D721Med (cell line): ENCODE measurements at places on chromosomes 6 and 20.

DNA sequence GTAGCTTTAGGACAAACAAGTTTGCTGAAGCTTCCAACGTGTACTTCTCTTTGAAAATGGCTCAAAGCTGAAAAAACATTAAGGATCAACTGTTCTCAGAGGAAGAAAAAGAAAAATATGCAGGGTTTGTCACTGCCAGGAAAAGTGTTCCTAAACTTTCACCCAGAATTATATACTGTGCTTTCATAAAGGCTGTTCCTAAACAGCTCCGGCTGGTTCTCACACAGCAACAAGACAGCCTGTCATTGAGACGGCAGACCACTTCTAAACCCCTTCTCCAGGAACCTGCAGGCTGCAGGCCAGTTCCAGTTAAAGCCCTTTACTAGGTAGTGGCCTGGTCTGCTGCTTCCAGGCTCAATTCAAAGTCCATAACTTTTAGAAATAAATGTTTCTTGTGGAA lies 97.4 kb upstream of the SOX4 start:
- no peak for DNase-seq

GRCh38 chr6:161522276-161522675 lies 248.4 kb upstream of the AGPAT4 start:
- no peak for DNase-seq

- DNase-seq: no peak
These were observed 1.1 kb downstream of the PAX1 start for GRCh38 chr20:21706261-21707195.

- DNase-seq: no peak
These were observed 515.9 kb downstream of the CD83 start for GRCh38 chr6:14633479-14633878.

DNA sequence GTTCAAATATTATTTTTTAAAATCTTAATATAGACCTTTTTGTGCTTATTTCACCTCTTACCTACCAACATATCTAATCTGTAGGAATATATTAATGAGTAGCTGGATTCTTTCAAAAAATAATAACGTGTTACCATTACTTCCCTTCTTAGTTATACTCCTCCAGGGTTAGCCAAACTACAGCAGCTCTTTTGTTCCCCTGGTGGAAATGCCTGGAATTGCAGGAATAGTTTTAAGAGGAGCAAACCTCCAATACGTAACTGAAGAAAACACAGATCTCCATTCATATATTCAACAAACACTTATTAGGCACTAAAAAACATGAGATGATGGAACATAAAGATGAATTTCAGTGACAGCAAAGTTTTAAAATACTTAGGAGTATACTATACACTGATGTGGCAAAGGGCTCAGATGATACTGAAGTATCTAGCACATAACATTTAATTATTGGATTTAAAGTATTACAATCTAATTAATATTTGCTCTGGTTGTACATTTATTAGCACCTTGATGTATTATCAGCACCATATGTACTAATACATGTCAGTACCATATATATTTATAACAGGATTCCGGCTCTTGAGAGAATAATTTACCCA lies 78.3 kb downstream of the TBX18 start:
- DNase-seq: no peak

DNA sequence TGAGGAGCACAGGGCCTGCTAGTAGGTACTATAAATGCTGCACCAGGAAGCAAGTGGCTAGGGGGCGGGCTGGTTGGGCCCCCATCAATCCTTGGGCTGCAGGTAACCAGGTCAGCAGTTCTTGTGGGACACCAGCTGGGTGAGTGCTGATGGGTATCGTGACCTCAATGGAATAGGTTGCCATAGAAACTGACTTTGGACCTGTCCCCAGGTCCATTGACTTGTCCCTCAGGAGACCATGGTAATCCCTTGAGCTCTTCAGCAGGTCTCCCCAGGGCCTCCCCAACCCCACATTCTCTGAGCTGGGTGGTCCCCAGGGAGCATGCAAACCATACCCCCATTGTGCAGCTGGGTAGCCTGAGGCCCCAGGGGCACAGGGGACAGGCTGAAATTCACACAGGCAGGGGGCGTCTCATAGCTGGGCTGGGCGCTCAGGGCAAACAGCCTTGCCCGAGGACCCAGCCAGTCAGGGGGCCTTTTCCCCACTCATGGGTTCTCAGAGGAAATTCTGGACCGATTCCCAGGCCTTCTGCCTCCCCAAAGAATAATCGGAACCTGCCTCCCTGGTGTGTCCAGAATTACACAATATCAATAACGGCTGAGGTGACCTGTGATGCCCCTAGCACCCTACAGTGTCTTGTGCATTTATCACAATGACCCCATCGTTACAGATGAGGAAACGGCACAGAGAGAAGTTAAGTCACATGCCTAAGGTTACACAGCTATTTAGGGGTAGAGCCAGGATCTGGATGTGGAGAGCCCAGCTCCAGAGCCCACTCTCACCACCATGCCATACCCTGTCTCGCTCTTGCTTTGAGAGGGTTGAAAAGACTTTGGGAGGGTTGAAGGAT lies 35.9 kb downstream of the SRC start:
- DNase-seq: no peak

DNA sequence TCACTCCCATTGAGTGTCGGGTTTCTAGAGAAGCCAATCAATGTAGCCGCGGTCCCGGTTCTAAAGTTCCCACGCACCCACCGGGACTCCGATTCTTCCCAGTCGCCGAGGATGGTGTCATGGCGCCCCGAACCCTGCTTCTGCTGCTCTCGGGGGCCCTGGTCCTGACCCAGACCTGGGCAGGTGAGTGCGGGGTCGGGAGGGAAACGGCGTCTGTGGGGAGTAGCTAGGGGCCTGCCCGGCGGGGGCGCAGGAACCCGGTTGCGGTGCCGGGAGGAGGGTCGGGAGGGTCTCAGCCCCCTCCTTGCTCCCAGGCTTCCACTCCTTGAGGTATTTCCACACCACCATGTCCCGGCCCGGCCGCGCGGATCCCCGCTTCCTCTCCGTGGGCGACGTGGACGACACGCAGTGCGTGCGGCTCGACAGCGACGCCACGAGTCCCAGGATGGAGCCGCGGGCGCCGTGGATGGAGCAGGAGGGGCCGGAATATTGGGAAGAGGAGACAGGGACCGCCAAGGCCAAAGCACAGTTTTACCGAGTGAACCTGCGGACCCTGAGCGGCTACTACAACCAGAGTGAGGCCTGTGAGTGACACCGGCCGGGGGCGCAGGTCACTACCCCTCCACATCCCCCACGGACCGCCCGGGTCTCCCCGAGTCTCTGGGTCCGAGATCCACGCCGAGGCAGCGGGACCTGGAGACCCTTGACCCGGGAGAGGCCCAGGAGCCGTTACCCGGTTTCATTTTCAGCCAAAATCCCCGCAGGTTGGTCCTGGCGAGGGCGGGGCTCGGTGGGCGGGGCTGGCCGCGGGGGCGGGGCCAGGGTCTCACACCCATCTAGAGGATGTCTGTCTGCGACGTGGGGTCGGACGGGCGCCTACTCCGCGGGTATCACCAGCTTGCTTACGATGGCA lies 35.2 kb upstream of the HLA-G start:
- DNase-seq: no peak

DNA sequence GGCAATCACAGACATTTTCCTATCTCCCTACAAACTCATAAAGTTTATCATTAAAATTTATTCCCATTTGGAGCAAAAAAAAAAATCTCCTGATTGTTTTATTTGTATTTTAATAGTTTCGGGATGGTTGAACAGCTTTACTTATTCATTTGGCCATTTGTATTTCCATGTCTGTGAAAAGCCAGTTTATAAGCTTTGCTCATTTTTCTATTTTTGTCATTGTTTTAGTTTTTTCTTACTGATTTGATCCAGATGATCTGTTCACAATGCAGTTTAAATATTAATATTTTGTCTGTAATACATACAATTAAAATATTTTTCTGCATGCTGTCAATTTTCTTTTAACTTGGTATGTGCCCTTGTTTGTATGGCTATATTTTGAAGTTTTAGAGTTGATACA lies 65.2 kb upstream of the CCN2 start:
- no peak for DNase-seq

DNA sequence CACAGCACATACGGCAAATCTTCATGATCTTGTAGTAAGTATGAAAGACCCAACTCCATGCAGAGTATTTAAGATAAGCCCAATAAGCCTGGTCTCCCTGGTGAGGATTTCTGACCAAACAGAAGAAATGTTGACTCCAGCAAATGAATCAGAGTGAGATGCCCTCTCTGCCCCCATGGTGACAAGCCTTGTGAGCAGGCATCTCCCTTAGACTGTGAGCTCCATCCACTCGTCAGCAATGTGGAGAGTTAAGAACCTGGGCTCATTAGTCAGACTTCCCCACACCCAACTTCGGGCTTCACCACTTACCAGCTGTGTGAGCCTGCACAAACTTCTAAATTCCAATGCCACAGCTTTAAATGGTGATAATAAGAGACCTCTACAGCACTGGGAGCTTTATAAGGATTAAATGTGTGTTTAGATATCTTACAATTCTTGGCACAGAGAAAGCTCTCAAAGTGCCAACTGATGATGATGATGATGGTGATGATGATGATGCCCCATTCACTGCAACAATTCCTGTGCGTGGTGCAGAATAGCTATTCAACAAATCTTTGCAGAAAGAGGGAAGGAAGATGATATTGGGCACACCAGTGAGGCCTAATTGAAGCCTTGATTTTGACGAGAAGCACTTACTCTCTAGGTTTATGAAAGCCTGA lies 253.4 kb upstream of the TAB2 start:
- DNase-seq: no peak

DNA sequence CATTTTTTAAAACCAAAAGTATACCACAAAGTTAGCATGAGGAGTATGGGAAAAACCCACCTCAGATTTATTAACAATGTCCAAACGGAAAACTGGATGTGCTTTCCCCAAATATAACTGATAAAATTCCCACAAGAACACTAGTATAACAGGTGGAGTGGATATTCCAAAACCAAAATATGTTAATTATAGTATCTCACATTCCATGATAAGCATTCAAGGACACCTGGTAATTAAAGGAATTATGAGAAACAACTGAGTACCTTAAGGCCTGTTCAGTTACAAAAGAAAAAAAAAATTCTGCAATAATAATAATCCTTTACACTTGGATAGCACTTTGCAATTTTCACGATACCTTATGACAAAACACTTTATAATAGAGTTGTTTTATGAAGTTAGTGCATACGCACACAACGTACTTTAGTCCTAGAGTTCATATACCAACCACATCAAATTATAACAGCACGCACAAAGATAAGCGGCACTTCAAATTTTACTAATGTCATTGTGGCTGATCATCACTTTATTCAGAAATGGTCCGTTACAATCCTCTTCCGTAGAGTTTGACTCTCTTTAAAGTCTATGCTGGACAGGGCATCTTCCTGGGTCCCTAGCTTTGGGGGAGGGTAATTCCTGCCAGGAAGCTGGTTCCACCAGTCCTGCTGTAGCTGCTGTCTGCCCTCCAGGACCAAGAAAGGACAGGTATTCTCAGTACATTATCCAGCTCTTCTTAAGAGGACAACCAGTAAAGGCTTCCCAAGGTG lies 1.7 kb downstream of the CDK19 start:
- DNase-seq: no peak

DNA sequence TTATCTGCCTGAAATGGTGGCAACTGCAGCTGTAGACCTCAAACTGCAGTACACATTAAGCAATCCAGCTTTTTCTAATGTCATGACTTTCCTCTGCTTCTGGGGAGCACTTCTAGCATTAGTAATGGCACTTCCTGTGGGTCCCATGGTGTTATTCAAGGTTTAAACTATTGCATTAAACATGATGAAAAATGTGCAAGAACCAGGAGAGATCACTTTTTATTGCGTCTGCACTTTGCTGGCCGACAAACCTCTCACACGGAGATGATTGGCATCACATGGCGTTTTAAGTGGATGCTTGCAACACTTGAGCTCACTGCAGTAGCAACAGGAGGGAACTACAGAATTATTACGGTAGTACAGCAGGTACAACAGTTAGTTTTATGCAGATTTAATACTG lies 148.4 kb downstream of the HIVEP2 start:
- DNase-seq: no peak
